Neural crest cell (in vitro differentiated cells): ENCODE measurements at places on chromosomes 7 and 10. TPM values are rescaled to one million over a fixed set of nuclear protein-coding genes. Genes with fewer than 3 reads are reported as not detected.

- DNase-seq: no peak
- H3K36me3 ChIP-seq: no peaks in the 10 kb centered on the region
- no peaks in the 10 kb centered on the region for H3K27me3 ChIP-seq
- no peak overlapping the region for H3K4me3 ChIP-seq
- no peaks in the 10 kb centered on the region for H3K4me1 ChIP-seq
Measured at GRCh38 chr7:16095171-16095950, 326.0 kb downstream of the CRPPA start.

Gene CPN1
- total RNA-seq: not detected in 2 replicates

DNA sequence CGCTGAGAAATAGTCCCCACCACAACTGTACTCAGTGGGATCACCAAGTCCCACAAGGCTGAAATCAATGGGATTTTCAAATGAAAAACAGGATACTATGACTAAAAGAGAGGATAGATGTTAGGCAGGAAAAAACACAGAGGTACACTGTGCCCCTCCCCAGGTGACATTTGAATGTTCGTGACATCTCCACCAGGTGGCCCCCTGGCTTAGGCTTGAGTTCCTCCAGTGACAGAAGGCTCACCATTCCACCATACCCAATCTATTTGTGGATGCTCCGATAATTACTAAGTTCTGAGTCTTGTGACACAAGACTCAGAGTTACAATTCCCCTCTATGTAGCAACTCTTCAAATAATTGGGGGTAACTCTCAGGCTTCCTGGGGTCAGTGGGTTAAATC is 77.5 kb upstream of the KCNMA1 start:
- no peak for DNase-seq
- peaks cover 30% of the 10 kb centered on the region for H3K4me1 ChIP-seq
- no peak overlapping the region for H3K4me3 ChIP-seq
- H3K27me3 ChIP-seq: peaks cover 35% of the 10 kb centered on the region
- H3K27ac ChIP-seq: no peak overlapping the region

DNA sequence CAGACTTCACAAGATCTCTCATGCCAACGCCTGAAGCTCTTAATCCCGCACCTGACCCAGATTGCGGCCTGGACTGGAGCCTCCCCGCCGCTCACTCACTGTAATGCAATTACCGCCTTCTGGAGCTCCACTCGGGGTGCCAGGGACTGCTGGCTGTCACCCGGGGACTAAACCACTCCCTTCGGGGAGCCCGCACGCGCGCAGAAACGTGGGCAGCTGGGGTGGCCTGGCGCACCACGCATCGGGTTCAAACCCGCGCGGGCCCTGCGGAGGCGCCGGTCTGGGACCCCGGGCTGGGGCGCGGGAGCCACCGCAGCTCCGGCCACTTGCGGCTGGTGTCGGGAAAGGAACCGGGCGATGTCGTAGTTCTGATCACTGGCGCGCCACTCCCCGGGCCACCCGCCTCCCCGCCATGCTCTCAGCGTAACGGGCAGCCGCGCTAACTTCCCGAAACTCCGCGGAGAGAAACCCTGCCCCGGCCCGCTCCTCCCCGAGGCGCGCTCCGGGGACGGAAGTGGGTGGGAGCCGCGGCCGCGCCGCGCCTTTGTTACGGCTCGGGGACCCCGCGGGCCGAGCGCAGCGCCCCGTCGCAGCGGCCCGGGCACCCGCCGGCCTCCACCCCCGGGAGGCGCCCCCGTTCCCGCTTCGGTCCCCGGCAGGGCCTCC is 100.3 kb upstream of the SVIL start:
- peak overlapping the region; percentile 90 for H3K27ac ChIP-seq
- no peaks in the 10 kb centered on the region for H3K36me3 ChIP-seq
- peak; percentile 45 for DNase-seq

- DNase-seq: peak; percentile 41
- peaks cover 30% of the 10 kb centered on the region for H3K27me3 ChIP-seq
- peak overlapping the region; percentile 92 for H3K27ac ChIP-seq
- H3K4me3 ChIP-seq: peak overlapping the region; percentile 94
- peaks cover 44% of the 10 kb centered on the region for H3K36me3 ChIP-seq
Measured at GRCh38 chr7:26202019-26202990, 760 bp downstream of the CBX3 start.

DNA sequence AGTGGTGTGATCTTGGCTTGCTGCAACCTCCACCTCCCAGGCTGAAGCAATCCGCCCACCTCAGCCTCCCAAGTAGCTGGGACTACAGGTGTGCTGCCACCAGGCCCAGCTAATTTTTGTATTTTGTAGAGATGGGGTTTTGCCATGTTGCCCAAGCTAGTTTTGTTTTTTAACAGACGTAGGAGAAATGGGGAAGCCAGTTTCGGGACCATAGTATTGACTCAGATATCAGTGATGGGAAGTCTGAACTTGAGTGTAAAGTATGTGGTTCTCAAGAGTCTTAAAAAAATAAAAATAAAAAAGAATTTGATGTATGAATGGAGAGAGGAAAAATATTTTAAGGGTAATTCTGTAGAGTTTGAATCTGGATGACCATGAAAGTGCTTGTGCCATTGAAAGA is 34.2 kb downstream of the SP4 start:
- no peak for DNase-seq
- no peaks in the 10 kb centered on the region for H3K4me1 ChIP-seq
- H3K27ac ChIP-seq: no peak overlapping the region
- H3K36me3 ChIP-seq: peaks cover 35% of the 10 kb centered on the region
- H3K27me3 ChIP-seq: no peaks in the 10 kb centered on the region

- DNase-seq: no peak
- peaks cover 35% of the 10 kb centered on the region for H3K4me1 ChIP-seq
- no peaks in the 10 kb centered on the region for H3K27me3 ChIP-seq
- H3K36me3 ChIP-seq: peaks cover 3% of the 10 kb centered on the region
- no peak overlapping the region for H3K27ac ChIP-seq
- H3K4me3 ChIP-seq: peak overlapping the region; percentile 96
Measured at GRCh38 chr7:80136261-80137055, 1.8 kb downstream of the GNAI1 start.

Gene HMX2
- not detected in 2 replicates for total RNA-seq

Gene EMX2
- 1.0 and 1.1 TPM in 2 replicates for total RNA-seq

DNA sequence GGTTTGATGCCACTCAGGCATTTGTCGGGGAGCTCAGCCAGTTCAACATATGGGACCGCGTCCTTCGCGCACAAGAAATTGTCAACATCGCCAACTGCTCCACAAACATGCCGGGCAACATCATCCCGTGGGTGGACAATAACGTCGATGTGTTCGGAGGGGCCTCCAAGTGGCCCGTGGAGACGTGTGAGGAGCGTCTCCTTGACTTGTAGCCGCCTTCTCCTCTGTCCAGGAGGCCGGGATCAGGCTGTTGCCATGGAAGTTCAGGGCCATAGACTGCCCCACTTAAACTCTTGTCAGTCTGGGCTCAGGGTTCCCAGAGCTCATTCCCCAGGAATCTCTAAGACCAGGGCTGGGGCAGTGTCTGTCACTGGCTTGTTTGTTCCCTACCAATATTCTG is 11.3 kb downstream of the NPTX2 start:
- peaks cover 80% of the 10 kb centered on the region for H3K27me3 ChIP-seq
- DNase-seq: no peak
- no peak overlapping the region for H3K27ac ChIP-seq
- H3K36me3 ChIP-seq: no peaks in the 10 kb centered on the region
- H3K4me3 ChIP-seq: peak overlapping the region; percentile 60

GRCh38 chr10:49621561-49621960 is 7.7 kb downstream of the CHAT start:
- no peaks in the 10 kb centered on the region for H3K36me3 ChIP-seq
- no peak for DNase-seq
- H3K4me1 ChIP-seq: no peaks in the 10 kb centered on the region

Gene LRRD1
- 0.57 and 0.58 TPM in 2 replicates for total RNA-seq

DNA sequence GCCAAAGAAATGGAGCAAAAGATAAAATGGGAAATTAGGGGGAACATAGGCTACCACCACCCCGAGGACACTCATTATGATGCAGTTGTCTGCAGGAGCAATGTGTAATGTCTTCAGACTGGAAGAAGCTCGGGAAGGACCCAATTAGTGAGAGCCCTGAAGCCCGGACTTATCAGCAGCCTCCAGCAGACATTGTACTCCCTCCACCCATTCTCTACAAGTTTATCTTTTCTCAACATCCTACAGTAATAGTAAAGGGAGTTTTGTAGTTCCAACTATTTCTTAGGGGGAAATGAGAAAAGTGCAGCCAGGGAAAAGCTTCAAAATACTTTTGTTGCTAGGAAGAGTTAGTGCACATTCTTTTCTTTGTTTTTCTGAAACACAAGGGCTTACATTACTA is 657.3 kb upstream of the COBL start:
- no peaks in the 10 kb centered on the region for H3K4me1 ChIP-seq
- no peak overlapping the region for H3K27ac ChIP-seq
- no peak overlapping the region for H3K4me3 ChIP-seq
- DNase-seq: no peak
- H3K36me3 ChIP-seq: no peaks in the 10 kb centered on the region
- H3K27me3 ChIP-seq: no peaks in the 10 kb centered on the region

GRCh38 chr7:80319461-80319860 is 184.8 kb downstream of the GNAI1 start:
- no peak overlapping the region for H3K27ac ChIP-seq
- H3K4me1 ChIP-seq: no peaks in the 10 kb centered on the region
- no peak for DNase-seq
- no peak overlapping the region for H3K4me3 ChIP-seq
- no peaks in the 10 kb centered on the region for H3K27me3 ChIP-seq

Gene CYP26C1
- total RNA-seq: 0.30 and 0.37 TPM in 2 replicates

- no peak overlapping the region for H3K27ac ChIP-seq
- peaks cover 3% of the 10 kb centered on the region for H3K36me3 ChIP-seq
Measured at GRCh38 chr7:24700521-24701260, 56.6 kb downstream of the GSDME start.

Gene LRMDA
- total RNA-seq: 0.98 and 3.1 TPM in 2 replicates

DNA sequence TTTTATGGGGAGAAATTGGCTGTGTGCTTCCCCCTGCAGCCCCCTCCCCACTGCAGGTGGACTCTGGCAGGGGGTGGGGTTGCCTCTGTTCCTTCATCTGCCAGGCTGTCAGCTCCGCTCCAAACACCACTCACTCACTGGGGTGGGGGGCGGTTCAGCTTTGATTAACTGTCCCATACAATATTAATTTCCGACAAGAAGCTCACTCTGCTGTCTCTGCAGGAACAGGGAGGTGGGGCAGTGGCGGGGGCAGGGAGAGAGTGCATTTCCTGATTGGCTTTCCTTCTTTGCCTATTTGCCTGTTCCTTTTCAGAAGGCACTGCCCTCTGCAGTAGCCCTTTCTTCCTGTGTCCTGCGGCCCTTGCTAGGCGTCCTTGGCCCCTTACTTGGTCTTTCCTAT is 500.8 kb downstream of the PLXNA4 start:
- peaks cover 11% of the 10 kb centered on the region for H3K27me3 ChIP-seq
- no peaks in the 10 kb centered on the region for H3K36me3 ChIP-seq
- peaks cover 6% of the 10 kb centered on the region for H3K4me1 ChIP-seq
- H3K27ac ChIP-seq: no peak overlapping the region

Gene ZNF425
- 4.9 and 5.8 TPM in 2 replicates for total RNA-seq

DNA sequence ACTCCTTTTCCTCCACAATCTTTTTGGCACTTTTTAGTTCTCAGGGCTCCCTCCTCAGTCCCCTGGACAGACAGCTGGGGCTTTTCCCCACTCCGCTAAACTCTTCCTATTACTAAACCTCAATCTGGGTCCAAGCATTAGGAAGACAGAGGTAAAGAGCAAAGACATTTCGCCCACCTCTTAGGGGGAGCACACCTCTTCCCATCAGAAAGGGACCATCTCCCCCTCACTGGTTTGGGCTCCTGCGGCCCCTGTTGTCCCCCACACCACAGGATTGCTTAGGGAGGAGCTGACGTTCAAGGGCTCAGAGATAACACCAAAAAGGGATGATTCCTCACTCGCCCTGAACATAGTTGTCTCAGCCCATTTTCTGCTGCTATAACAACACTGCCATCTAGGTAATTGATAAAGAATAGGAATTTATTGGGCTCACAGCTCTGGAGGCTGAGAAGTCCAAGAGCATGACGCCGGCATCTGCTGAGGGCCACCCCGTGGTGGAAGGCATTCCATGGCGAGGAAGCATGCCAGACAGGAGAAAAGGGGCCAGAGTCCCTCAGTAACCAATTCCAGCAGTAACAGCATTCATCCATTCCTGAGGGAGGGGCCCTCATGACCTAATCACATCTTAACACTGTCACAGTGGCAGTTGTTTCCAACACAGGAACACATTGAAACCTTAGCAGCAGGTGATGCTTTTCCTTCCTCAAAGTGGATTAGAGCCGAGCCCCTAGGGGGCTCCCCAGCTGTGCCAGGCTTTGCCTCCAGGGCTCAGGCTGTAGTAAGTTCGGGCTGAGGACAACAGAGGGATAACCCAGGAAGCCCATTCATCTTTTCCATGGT is 209.6 kb downstream of the EBF3 start:
- peaks cover 22% of the 10 kb centered on the region for H3K4me1 ChIP-seq
- peaks cover 3% of the 10 kb centered on the region for H3K36me3 ChIP-seq
- DNase-seq: no peak
- no peak overlapping the region for H3K4me3 ChIP-seq
- H3K27ac ChIP-seq: no peak overlapping the region

- peaks cover under 1% of the 10 kb centered on the region for H3K4me1 ChIP-seq
- H3K27ac ChIP-seq: no peak overlapping the region
- DNase-seq: no peak
- no peaks in the 10 kb centered on the region for H3K27me3 ChIP-seq
- peaks cover 3% of the 10 kb centered on the region for H3K36me3 ChIP-seq
- H3K4me3 ChIP-seq: no peak overlapping the region
Measured at GRCh38 chr7:70663680-70664079, 468.3 kb upstream of the GALNT17 start.

Gene MRLN
- not detected in 2 replicates for total RNA-seq

- DNase-seq: no peak
- H3K36me3 ChIP-seq: no peaks in the 10 kb centered on the region
- H3K27ac ChIP-seq: no peak overlapping the region
- no peaks in the 10 kb centered on the region for H3K4me1 ChIP-seq
- H3K27me3 ChIP-seq: no peaks in the 10 kb centered on the region
- no peak overlapping the region for H3K4me3 ChIP-seq
Measured at GRCh38 chr7:7417851-7418250, 117.8 kb downstream of the COL28A1 start.

GRCh38 chr10:7107285-7107684 is 303.5 kb downstream of the SFMBT2 start:
- H3K4me3 ChIP-seq: no peak overlapping the region
- H3K27ac ChIP-seq: no peak overlapping the region
- no peaks in the 10 kb centered on the region for H3K27me3 ChIP-seq

Gene CRHR2
- 0.18 TPM in 1 of 2 replicates, not detected in the other for total RNA-seq
